Stimulated activated CD8-positive, alpha-beta memory T cell treated with anti-CD3 and anti-CD28 coated beads, Interleukin-2, amount 100 ng/mL, for 1 hour (primary cell): ENCODE measurements at places on chromosomes 1 and 21.

DNA sequence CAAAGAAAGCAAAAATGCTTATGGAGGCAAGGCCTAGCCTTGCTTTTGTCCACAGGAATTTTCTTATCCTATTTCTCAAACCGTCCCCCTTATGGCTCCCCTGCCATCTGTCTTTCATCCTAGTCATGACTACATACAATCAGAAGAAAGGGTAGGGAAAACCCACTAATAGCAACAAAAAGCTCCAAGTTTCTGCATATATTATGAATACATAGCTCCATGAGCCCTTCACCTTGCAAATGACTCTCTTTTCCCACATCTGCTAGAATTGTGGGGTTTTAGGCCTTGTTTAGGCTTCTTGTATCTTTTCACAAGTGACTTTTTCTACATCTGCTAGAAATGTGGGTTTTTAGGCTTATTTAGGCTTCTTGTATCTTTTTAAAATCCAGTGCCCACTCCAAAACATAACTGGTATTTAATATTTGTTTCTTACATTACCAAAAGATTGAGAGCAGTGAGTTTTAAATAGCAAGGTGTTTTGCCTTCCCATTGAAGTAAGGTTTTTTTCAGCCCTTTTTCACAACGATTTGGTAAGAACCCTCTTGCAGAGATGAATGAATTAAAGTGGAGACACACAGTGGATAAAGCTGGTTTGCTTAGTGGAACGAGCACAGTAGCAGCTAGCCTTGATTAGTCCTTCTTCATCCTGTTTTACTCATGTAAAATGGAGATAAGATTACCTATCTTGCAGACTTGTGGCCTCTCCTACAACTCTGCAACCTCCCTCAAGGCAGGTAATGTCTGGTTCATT is 4.4 kb downstream of the GADD45A start:
- DNase-seq: no peak

DNA sequence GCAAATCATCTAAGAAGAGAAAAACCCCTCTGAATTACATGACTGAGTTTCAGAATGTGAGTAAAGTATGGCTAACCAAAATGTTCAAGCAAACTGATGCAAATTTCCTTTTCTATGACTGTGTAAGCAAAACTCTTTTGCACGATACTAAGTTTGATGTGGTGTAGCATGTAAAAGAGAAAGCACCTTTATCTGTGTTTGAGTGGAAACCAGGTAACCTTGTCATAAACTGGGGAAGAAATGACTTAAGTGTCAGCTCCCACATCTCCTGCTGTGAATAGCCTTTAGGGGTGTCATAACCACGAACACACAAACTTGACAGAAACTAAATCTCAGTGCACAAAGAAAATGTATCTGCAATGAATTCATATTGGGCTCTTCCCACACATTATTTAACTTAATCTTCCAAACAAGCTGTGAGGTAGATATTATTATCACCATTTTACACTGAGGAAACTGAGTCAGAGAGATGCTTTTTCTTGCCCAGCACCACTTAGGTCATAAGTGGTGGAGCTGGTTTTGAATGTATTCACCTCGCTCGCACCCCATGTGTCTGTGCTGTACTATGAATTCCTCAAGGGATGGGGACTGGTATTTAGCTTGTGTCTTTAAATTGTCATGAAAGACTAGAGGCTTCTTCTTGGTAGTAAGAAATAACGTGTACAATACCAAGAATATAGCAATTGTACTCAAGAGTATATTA is 32.9 kb upstream of the IL12RB2 start:
- DNase-seq: no peak

- DNase-seq: no peak
These were observed 165.4 kb upstream of the NBPF11 start for GRCh38 chr1:148317288-148317985.

DNA sequence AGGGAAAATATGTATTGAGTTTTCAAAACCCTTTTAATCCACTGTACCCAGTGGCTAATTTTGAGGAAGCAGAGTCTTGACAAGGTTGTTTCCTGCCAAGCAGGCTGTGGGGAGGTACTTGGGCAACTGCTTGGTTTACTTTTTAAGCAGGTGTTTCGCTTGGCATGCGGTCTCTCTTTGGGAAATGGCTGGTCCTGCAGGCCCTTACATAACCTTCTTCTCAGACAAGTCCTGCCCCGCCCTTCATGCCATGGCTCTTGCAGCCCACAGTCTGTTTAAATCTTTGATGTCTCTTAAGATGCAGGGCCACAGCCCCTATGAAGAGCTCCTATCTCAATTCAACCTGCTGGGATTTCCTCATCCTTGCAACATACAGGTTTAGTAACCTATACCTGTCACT is 36.0 kb upstream of the ABCD3 start:
- DNase-seq: no peak

- no peak for DNase-seq
These were observed 39.6 kb upstream of the PLEKHO1 start for GRCh38 chr1:150110116-150110515.

DNA sequence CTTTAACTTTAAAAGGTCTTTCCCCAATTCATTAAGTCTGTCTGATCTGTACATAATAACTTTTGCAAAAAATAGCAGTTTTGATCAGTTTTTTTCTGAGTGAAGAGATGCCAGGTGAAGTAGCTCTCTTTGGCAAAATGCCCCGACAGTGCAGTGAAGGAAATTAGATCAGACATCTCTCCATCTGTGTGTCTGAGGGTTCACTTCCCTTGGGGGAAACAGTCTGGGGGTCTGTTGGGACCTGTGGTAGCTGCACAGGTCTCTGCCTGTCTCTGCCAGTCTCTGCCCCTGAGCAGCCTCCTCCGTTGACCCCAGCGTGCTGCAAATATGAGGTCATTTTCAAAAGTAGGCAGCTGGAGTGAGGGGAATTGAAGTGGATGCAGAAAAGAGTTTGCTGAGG is 54.5 kb downstream of the TBCE start:
- no peak for DNase-seq

DNA sequence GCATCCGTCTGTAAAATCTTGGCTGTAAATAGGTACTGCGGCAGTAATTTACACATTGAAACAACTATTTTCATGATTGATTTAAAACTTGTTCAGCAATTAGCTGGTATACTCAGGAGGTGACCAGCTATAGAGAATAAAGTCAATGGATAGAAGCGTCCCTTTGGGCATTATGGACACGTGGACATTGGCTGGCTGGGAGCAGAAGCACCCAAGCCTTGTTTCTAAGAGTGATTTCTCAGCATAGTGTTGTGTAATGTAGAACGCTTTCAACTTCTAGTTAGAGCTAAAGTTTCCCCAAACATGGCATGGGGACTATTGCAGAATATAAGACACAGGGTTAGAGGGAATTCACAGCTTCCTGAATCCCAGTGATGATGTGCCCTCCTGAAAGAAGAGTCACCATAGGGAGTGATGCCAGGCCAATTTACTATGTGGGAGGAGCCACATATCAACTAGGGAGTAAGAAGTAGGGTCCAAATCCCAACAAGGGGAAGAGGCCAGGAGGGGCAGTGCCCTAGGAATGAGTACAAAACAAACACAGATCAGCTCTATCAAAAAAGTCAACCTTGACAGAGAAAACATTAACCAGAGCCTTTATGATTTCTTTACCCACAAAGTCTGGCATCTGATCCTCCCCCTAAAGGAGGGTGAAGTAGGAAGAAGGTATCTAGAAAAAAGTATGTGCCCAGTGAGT is 92.7 kb downstream of the SUSD4 start:
- DNase-seq: no peak

DNA sequence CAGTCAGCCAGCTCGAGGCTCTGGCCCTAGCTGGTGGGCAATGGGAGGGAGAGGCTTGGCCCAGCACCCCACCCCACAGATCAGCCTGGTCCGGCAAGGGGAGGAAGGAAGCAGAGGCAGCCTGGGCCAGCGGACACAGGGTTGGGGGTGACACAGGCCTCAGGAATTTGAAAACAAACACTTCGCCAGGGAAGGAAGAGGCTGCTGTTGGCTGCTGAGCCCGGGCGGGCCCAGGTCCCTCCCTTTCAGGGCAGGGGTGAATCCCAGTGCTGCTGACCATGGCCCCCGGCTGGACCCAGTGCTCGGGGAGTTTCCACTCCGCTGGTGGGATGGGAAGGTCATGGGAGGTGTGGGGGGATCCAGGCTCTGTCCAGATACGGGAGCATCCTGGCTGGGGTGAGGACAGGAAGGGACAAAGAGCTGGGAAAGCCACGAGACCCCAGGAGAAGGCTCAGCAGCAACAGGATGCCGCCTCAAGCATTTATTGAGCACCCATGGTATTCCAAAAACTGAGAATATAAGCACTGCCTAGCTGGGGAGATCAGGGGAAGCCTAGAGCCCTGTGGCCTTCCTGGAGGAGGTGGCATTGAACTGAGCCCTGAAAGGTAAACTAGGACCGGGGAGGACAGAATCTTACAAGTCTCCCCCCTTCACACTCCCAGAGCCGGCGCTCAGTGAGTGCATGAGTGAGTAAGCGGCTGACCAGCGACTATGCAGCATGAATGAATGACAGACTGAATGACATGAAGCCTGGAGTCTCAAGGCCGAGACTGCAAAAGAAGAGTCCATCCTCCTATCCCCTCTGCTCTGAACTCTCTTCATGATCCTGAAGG is 26.2 kb upstream of the EPHA2 start:
- no peak for DNase-seq

DNA sequence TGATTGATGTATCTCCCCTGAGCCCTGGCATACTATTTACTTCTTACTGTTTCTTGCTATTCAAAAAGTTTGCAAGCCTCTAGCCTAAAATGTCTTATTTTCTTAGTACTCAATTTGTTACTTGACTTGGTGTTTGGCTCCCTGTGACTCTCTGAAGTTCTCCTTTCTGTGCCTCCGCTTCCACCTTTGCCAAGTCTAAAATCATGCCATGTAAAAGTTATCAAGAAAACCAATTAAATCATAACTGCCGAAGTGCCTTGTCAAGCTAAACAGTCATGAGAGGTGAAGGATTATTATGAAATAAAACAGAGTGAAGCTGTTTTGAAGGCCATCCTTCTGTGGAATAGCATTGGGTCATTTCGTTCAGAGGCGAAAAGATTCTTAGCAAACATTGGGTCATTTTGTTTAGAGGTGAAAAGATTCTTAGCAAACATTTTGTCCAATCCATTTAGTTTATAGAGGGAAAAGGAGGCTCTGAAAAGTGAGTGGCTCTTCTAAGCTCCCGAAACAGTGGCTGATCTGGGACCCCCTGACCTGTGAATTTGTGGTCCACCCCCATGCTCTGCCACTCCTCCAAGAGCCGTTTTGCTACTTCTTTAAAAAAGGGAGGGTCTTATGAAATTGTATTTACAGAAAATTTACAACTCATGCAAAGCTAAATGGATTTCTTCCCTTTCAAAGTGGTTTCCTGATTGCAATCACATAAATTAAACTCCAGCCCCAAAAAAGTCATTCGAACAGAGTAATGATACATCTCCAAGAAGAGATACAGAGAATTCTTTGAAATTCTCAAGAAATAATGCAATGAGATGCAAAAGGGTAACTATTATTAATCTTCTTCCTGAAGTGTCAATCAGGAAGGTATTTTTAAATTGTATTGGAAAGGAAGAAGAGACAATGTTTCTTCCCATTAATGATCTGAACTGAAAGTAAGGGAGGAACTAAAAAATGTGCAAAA is 141.4 kb downstream of the RUNX1 start:
- no peak for DNase-seq
